ENCODE measurements at places on chromosomes 7 and 10. TPM values are rescaled to one million over a fixed set of nuclear protein-coding genes. Genes with fewer than 3 reads are reported as not detected.

The FAM180A gene
- not detected for total RNA-seq

GRCh38 chr7:18498341-18498740, 2.8 kb downstream of the HDAC9 start:
- no peak for DNase-seq

The CCDC6 gene
- total RNA-seq, result 52.0 TPM

- no peak for DNase-seq
These were observed 176.2 kb downstream of the HERPUD2 start for GRCh38 chr7:35518767-35519166.

DNA sequence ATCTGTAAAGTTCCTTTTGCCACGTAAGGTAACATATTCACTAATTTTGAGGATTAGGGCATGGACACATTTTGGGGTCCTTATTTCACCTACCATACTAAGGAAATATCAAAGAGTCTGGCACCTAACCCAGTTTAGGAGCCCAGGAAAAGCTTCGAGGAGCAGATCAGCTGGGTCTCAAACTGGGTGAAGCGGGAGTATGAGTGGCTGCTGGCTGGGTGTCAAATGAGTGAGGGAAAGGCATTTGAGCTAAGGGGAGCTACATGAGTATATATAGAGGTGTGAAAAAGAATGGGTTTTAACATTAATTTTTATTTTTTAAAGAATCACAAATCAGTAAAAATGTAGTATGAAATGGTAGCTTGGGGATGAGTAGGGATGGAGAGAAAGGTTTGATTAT, 71.3 kb downstream of the MCU start:
- DNase-seq, result no peak

DNA sequence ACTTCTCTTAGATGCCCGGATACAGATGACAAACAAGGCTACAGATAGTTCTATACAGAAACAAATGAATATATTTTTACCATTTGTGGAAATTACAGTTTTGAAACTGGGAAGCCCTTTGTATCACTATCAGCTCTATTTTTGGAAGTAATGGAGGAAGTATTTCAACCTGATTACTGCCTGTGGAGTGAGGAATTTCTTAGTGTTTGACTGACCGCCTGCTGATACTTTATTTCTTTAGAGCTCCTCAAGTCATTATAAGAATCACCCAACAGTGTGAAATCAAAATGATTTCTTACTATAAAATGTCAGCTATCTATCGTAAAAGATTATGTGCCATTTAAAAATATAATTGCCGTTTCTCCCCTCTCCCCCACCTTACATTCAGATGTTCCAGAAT, 290.9 kb downstream of the SDK1 start:
- no peak for DNase-seq

DNA sequence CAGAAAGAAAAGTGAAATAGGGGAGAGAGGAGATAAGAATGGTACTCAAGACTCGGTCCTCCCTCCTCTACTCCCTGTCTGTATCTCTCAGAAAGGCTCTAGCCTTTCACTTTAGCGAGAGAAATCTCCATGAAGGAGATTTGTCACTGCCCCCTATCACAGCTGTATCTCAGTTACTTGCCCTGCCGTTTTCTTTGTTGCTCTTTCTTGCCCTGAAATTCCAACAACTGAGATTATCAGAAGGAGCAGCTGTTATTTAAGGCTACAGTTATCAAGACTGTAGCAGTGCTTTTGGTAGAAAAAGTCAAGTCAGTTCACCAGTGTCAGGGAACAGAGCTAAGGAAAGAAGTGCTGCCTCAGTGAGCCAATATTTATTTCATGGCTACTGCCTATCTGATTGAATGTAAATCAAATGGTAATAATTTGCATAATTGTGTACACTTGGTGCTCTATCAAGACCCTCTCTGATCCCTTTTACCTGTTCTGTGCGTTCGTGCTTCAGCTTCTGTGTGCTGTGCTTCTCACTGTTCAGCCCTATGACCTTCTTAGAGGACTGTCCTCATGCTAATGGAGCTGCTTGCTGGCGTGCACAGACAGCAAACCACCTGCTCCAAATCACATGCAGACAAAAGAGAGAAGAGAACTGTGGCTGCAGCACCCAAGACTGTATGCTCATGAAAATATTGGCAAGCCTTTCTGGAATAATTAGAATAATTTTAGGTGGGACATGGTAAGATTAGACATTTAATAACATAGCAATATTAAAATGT, 180.2 kb upstream of the FAM3C start:
- DNase-seq, result no peak

GRCh38 chr7:38178004-38178694, at the start of gene STARD3NL:
Gene STARD3NL (plus strand): TSS chr7:38178245. CDS start chr7:38207505, 29,260 bp downstream.
- DNase-seq, result peak; percentile 92

The CDC14C gene
- not detected for total RNA-seq
